ENCODE measurements at places on chromosomes 7 and 10. TPM values are rescaled to one million over a fixed set of nuclear protein-coding genes. Genes with fewer than 3 reads are reported as not detected.

The ARPC1B gene
- total RNA-seq = 71.6 TPM

The OPN4 gene
- not detected for total RNA-seq

The DDX56 gene
- total RNA-seq = 104 TPM

The ADAM12 gene
- total RNA-seq = 81.4 TPM

The NSUN6 gene
- total RNA-seq = 17.8 TPM

The NOS3 gene
- 6.1 TPM for total RNA-seq

The IDI2 gene
- total RNA-seq = not detected

The GPR37 gene
- 6.0 TPM for total RNA-seq

The MMRN2 gene
- 0.27 TPM for total RNA-seq

The BMPER gene
- total RNA-seq = not detected

The MYPN gene
- total RNA-seq = not detected

The MBL2 gene
- not detected for total RNA-seq

The POLR3A gene
- total RNA-seq = 31.4 TPM

The NUTM2D gene
- 13.0 TPM for total RNA-seq
